ENCODE measurements at places on chromosomes 16 and 17.

GRCh38 chr17:62101090-62101489, 36.0 kb upstream of the MED13 start:
- DNase-seq: peak; percentile 29

DNA sequence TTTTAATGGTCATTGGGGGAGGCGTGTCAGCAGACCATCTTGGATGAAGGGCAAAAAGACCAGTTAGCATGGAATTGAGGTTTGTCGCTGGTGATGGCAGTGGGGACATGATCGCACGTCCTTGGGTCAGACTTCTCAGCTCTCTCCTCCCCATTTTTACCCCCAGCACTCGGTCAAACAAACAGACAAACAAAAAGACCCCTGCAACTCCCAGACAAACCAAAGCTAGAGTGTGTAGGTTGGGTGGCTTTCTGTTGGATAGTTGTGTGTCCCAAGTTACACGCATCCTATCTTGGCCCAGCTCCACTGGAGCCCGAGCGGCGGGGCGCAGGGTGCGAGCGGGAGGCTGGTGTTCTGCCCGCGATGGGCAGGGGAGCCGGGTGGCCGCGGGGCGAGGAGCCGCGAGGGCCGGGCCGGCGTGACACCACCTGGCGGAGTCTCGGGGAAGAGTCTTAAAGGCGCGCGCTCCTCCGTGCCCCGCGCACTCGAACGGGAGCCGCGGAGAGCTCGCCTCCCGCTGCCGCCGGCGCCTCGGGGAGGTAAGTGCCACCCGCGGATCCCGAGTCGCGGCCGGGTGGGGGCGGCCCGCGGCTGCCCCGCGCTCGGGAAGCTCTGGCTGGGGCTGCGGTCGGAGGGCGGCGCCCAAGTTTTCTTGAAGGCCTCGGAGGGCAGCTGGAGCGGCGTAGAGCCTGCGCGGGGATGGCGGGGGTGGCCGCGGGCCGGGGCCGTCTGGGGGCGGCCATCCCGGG, 18.5 kb upstream of the NTN1 start:
- peak; percentile 10 for DNase-seq

GRCh38 chr16:4663777-4664465, 29.4 kb upstream of the NUDT16L1 start:
- no peak for DNase-seq

- DNase-seq: no peak
These were observed 208.3 kb downstream of the RGS9 start for GRCh38 chr17:65345261-65346005.

- DNase-seq: no peak
These were observed 40.1 kb downstream of the NDEL1 start for GRCh38 chr17:8475781-8476180.

- DNase-seq: no peak
These were observed at the start of gene TMEM88 for GRCh38 chr17:7854851-7855659. Gene TMEM88, plus strand, starts transcription at chr17:7855066. Its CDS starts 9 bp downstream, at chr17:7855075.

All from NCI-H1930 (cell line).